Stimulated activated CD4-positive, alpha-beta T cell treated with anti-CD3 and anti-CD28 coated beads, Interleukin-1b, Interleukin-23, amount 100 ng/mL, for 1 hour (primary cell): ENCODE measurements at places on chromosomes 5 and 9.

GRCh38 chr9:35338561-35339274, 151.2 kb upstream of the RUSC2 start:
- no peak for DNase-seq

DNA sequence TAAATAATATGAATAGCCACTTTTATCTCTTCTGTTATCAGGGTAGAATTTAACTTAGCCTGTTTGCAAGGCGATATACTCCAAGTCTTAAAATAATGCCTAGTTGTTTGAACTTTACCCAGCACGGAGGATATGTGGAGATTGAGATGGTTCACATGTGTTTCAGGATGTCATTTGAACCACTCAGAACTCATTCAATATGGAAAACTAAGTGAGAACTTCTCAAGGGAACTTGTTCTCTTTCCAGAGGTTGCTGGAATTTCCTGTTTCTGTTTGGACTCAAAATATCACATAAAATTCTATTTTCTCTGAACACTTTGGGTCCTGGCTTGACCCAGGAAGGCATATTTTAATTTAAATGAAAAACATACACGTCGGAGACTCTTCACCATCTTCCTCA, 139.1 kb upstream of the MYO10 start:
- no peak for DNase-seq

DNA sequence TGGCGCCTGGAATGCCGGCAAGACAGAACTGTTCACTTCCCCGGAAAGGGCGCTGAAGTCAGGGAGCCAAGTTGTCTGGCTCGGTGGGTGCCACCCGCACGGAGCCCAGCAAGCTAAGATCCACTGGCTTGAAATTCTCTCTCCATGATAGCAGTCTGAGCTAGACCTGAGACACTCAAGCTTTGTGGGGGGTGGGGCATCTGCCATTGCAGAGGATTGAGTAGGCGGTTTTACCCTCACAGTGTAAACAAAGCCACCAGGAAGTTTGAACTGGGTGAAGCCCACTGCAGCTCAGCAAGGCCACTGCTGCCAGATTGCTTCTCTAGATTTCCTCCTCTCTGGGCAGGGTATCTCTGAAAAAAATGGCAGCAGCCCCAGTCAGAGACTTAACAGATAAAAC, 277.4 kb downstream of the SLCO4C1 start:
- DNase-seq, result no peak

DNA sequence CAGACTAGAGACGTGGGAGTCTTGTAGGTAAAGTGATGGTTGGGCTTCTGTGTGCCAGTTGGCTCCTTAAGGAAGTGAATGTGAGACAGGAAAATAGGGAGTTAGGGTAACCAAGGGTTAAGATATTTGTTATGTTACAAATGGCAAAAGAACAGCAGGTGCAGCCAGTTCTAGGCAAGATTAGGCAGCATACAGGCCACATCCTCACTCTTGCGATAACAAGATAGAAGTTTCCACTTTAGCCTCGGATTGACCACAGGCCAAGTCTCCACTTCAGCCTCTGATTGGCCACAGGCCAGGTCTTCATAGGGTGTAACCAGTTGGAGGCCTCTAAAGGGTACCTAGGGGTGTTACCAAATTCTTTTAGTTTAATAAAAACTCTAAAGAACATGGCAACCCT, 54.6 kb upstream of the ABCA1 start:
- no peak for DNase-seq

DNA sequence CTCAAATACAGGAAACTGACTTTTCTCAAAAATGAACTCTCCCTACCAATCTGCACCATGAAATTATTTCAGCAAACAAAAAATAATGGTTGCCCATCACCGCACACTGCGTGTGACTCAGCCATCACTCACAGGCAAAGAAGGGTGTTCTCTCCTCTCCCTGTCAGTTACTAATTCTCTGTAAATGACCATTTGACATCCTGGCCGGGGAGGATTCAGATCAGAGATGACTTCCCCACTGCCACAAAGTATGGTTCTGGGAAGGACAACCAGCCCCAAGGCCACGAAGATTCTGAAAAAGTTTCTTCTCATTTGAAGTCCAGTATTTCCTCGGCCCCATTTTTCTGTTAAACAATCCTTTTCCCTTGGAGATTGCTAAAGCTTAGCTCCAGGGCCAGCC, 199.4 kb downstream of the AUH start:
- DNase-seq, result no peak

GRCh38 chr5:78808380-78808779, 159.8 kb upstream of the LHFPL2 start:
- no peak for DNase-seq

- no peak for DNase-seq
Observed at GRCh38 chr5:56455417-56455816, 222.3 kb upstream of the ANKRD55 start.

DNA sequence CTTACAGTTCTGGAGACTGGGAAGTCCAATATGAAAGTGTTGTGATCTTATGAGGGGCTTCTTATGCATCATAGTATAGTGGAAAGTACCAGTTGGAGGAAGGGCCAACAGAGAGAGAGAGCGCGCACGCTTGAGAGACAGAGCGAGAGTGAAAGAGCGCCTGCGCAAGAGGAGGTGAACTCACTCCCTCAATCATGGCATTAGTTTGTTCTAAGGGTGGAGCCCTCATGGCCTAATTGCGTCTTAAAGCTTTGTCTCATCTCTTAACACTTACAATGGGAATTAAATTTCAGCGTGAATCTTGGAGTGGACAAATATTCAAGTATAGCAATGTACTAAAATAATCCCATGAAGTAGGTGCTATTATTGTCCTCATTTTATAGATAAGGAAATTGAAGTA, 303.2 kb downstream of the OSTF1 start:
- DNase-seq, result no peak

DNA sequence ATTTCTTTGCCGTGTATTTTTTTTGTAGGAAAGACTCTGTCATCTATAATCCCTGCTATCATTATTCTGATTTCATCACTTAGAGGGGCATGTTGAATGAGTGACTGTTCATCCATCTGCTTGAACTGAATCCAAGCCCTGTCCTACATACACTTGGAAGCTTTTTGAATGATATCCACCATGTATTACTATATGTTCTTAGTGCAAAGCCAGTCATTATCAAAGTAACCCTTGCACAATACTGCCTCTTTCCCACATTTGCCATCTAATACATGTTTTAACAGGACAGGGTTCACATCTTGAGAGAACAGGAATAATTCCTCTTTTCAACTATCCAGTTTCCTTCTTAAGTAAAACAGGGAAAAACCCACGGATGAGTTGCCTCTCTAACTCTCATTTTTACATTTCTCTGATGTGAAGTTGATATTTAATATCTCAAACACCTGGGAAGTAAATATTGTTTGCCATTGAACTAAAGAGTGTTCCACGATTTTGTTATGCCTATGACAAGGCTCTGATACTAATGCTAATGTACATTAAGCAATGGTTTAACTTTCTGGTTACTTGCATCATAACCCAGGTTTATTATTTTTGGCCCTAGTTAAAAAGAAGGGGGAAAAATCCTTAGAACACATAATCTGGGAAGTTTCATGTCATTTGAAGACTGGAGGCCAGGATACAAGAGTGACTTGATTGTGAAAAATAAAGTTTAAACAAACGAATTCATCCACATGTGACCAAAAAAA, 103.7 kb upstream of the TARS1 start:
- no peak for DNase-seq

GRCh38 chr9:129666575-129666974, 1.1 kb downstream of the PRRX2 start:
- no peak for DNase-seq

DNA sequence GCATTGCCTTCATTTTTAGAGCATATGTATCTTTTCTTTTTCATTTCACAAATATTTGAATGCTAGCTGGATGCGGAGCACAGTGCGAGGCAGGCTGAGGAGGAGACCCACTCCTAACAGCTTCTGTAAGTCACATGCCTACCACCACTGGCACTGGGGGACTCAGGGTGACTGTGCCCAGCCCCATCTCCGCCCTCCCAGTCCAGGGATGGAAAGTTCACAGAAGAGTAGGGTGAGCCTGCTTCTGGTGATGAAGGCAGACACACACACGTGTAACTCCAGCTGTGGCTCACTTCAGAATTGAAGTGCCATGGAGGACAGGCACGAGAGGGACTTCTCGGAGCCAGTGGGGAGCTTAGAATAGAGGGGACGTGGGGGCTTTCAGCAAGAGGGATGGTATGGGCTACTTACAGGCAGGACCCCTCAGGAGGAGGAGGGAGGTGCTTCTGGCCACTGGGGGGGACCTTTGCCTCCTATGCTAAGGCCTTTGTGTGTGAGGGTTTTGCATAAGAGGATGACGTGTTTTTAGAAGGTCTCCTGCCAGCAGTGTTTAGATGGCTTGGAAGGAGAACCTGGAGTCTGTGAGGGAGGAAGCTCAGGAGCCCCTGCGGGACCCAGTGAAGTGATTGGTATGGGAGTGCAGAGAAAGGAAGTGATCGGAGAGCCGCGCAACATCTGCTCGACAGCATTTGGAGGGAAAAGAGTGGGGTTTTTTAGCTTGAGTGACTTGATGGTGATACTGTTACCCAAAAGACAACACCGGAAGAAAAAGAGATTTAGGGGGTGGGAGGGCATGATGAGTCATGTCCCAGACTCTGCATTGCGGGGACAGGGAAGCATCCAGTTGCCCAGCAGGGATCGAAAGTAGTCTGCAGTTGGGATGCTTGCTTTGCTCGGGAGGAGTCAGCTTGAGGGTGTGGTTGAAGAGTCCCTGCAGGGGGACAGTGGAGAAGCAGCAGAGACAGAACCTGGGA, 163.5 kb upstream of the OTULINL start:
- no peak for DNase-seq

DNA sequence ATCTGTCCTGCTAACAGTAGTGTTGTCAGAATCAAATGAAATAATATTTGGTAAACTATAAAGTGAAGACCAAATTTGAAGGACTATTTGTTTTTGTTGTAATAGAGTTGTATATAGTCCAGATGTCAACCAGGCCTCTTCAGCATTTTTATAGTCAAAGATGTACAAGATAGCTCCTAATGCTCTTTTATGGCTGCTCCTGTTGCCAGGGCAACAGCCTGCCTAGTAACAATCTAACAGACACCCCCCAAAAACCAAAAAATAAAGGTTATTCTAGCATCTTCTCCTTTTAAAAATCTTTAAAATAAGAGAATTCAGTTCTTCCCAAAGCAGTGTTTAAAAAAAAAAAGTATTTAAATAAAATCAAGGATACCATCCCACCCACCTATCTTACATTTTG, 49.5 kb upstream of the MACIR start:
- no peak for DNase-seq

GRCh38 chr5:158265931-158266700, 407.2 kb upstream of the CLINT1 start:
- DNase-seq, result no peak

- DNase-seq, result no peak
Observed at GRCh38 chr5:172493461-172493860, 39.1 kb upstream of the SH3PXD2B start.
